ENCODE measurements at places on chromosomes 16 and 17.

DNA sequence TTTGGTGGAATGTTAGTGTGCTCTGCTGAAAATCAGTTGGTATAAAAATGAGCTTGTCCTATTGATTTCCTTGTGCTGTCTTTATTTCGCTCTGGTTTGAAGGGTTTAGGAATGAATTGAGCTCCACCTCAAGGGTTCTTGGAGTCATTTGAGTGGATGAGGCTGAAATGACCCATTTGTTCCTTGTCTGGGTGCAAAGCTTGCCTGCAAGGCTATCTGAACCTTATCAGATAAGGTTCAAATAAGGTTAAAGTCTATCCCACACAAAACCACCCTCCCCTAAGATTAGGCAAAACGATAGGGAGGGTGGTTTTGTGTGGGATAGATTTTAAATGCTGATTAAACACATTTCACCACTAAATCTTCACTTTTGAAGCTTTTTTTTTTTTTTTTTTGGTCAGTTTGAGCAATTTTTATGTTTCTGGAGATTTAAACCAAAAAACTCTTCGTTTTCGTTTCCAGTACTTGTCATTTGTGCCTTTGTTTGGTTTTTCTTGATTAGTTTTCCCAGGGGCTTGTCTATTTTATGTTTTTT is 62.7 kb downstream of the ARHGAP44 start:
- DNase-seq = no peak

- DNase-seq = no peak
These were observed 22.1 kb downstream of the SLC47A1 start for GRCh38 chr17:19555746-19556145.

DNA sequence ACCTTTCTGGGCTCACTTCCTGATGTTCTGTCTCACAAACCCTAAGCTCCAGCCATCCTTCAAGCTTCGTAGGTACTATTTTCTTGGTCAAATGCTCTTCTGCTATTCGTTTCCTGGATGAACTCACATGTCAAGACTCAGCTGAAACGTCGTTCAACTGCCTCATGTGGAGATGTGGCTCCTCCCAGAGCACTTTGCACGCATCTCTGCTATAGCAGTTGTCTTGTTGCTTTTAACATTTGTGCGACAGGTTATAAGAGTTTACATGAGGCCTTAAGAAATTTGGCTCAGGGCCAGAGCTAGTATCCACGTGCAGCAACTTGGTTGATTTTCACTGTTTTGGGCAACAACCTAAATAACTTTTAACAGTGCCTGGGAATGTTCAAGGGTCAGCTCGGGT is 2.8 kb upstream of the KRT40 start:
- DNase-seq = no peak

GRCh38 chr17:21291357-21291756 is 6.8 kb downstream of the MAP2K3 start:
- no peak for DNase-seq

DNA sequence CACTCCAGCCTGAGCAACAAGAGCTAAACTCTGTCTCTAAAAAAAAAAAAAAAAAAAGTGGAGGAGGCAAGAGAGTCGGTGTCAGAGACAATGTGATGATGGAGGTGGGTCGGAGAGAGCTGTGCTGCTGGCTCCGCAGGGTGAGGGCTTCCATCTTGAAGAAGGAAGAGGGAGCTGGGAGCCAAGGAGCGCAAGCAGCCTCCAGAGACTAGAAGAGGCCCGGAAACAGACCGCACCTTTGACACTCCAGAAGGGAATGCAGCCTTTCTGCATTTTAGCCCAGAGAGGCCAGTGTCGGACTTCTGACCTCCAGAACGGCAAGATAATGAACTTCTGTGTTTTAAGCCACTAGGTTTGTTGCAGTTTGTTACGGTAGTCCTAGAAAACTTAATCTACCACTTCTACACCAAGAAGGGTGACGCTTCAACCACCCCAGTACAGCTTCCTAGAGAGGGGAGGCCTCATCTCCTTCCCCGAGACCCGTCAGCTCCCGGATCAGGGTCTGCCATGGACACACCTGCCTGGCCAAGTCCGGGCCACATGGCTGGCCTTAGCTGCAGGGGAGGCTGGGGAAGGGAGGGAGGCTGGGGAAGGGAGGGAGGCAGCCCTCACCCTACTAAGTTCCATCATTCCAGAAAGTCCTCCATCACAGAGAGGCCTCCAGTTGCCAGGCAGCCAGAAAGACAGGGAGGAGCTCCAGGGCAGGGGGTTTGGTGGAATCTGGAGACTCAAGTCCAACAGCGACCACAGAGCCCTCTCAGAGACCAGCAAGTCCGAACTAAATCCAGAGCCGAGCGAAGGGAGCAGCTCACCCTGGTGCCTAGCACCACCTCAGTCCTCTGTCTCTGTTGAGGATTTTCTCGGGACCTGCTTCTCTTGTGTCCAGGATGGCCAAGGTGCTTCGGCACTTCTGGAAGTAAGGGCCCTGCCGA is 13.2 kb upstream of the RBFOX3 start:
- no peak for DNase-seq

DNA sequence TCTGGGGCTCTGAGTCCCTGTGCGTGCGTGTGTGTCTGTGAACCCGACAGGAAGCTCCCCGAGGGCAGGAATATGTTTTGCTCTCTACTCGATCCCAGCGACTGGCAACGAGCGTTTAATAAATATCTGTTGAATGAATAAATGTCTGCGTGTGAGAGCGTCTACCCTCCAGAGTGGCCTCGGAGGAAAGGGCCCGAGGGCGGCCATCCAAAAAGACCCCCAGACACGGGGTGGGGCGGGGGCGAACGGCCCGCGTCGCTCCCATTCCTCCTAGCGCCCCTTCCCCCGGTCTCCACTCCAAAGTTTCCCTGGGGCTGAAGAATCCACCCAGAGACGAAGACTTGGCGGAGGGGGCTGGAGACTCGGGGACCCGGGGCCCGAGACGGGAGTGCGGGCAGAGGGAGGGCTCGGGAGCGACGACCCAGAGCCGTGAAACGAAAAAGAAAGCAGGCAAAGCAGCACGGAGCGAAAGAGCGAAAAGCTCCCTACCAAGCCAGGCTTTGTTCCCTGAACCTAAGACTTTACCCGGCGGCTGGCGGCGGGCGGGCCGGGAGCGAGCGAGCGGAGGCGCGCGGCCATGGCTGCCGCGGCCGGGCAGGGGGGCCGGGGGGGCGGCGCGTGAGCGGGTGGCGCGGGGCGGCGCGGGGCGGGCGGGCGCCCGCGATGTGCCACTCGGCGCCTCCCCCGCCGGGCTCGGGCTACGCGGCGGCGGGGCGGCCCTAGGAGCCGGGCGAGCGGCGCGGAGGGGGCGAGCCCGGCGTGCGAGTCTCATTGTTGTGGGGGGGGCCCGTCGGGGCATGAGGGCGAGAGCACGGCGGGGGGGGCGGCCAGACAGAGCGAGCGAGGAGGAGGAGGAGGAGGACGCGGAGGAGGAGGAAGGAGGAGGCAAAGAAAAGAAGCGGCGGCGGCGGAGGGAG is at the start of gene MLLT6:
MLLT6 (plus strand) TSS at position 668 of the 917 bp plus-strand sequence. CDS start 360 bp downstream, outside the sequence.
- DNase-seq = peak; percentile 47

GRCh38 chr17:38587947-38588787 is 17.6 kb downstream of the SRCIN1 start:
- no peak for DNase-seq

GRCh38 chr16:9761870-9762269 is 420.4 kb downstream of the GRIN2A start:
- DNase-seq = no peak

DNA sequence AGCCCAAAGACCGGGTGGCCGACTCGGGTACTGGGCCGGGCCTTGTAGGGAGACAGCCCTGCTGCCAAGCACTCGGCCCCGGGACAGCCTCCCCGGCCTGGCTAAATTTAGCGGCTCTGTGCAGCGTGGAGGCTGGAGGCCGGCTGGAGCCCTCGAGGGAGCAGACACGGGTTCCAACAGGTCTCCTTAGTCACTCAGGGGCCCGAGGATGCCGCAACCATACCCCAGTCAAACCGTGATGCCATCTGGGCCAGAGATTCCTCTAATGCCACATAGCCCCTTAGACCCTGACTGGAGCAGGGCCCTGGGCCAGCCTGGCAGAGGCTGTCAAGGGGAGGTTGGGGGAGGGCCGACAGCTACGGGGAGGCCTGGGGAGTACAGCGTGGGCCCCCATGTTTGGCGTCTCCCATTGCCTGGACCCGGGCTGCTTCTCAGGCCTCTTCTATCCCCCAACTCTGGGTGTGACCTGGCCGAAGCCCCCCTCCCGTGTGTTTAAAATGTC is 2.9 kb upstream of the P2RX1 start:
- no peak for DNase-seq

DNA sequence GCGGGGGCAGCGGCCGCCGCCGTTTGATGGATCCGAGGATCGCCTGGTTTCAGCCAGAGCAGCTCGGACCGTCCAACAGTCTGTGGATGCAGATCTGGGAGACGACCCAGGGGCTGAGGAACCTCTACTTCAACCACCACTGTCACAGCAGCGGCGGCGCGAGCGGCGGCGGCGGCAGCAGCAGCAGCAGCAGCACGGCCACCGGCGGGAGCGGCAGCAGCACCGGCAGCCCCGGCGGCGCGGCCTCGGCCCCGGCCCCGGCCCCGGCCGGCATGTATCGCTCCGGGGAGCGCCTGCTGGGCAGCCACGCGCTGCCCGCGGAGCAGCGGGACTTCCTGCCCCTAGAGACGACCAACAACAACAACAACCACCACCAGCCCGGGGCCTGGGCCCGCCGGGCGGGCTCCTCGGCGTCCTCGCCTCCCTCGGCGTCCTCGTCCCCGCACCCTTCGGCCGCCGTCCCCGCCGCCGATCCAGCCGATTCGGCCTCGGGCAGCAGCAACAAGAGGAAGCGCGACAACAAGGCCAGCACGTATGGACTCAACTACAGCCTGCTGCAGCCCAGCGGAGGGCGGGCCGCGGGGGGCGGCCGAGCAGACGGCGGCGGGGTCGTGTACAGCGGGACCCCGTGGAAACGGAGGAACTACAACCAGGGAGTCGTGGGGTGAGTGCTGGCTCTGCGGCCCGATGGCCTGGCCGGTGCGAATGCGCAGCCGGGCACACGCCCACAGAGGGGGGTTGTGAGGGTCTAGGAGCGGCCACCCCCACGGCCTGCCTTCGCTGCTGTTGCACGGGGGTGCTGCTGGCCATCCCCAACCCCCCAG is 702 bp downstream of the TENT4B start:
- no peak for DNase-seq

DNA sequence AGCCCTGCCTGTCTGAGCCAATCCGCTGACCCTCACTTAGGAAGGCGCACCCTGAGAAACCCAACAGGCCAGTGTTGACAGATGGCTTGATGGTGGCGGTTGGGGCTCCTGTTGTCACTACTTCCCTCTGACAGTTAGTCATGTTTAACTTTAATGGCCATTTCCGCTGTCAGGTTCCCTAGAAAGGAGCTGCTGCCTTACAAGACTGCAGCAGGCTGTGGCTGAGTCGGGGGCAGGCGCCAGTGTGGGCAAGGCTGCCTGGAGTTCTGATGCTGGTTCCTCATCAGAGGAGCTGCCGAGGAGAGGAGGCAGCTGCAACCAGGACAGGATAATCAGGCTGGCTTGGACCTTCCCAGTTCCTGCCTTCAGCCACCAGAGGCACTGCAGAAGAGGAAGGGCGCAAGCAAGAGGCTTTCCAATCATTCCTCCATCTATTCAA is 223.2 kb upstream of the DYNLRB2 start:
- no peak for DNase-seq

DNA sequence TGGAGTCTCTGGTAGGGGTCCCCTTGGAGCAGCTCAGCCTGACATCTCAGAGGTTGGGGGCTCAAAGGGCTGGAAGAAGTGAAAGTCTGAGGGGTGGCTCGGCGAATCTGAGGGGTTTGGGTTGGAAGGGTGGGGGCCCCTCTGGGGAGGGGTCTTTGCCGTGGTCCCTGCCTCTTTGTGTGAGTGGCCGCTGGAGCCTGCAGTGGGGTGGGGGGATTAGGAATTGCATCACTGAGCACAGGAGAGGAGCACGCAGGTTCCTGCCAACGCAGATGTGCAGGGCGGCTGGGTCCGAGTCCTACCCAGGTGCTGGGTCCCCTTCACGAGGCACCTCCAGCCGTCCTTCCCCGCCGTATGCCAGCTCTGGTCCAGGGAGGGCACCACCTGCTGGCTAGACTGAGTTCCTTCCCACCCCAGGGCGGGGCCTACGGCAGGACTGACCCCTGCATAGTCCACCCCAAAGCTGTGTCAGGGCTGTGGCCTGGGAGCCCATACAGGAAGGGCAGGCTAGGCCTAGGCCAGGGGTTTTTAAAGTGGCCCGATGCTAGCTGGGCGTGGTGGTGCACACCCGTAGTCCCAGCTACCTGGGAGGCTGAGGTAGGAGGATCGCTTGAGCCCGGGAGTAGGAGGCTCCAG is 9.9 kb downstream of the FMNL1 start:
- no peak for DNase-seq

- DNase-seq = no peak
These were observed 72.7 kb downstream of the CYLD start for GRCh38 chr16:50814541-50814940.

- DNase-seq = no peak
These were observed 196.0 kb upstream of the CACNG5 start for GRCh38 chr17:66638707-66639479.

DNA sequence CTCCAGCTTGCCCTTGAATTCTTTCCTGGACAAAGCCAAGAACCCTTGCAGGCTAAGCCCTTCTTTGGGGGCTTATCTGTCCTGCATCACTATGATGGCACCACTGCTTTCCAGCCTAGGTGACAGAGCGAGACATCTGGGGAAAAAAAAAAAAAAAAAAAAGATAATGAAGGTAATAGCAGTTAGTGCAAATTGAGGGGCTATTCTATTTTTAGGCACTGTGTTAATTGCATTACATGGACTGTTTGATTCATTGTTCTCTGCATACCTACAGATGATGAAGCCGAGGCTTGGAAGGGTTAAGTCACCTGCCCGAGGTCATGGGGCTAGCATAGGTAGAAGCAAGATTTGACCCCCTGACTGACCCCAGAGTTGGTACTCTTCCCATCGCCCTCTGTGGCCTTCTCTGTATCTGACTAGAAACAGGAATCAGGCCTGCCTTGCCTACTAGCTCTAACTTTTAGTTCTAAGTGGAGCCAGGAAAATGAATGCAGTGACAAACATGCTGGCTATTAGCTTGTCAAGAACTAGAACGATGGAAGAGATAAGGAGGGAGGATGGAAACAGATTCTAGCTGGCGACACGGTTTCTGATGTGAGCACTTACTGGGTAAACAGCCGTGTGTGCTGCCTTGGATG is 312.1 kb downstream of the SNX29 start:
- no peak for DNase-seq

DNA sequence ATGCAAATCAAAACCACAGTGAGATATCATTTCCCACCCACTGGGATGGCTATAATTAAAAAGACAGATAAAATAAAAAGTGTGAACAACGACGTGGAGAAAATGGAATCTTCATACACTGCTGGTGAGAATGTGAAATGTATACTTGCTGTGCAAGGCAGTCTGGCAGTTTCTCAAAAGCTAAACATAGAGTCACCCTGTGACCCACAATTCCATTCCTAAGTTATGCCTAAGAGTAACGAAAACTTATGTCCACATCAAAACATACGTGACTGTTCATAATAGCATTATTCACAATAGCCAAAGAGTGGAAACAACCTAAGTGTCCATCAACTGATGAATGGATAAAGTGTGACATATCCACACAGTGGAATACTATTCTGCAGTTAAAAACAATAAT is 38.1 kb upstream of the VPS4A start:
- no peak for DNase-seq

GRCh38 chr16:57341441-57342303 is 16.9 kb upstream of the CCL22 start:
- DNase-seq = peak; percentile 83
